Suppressor macrophage treated with lipopolysaccharide for 1 hour (primary cell): ENCODE measurements at places on chromosomes 16 and 17.

DNA sequence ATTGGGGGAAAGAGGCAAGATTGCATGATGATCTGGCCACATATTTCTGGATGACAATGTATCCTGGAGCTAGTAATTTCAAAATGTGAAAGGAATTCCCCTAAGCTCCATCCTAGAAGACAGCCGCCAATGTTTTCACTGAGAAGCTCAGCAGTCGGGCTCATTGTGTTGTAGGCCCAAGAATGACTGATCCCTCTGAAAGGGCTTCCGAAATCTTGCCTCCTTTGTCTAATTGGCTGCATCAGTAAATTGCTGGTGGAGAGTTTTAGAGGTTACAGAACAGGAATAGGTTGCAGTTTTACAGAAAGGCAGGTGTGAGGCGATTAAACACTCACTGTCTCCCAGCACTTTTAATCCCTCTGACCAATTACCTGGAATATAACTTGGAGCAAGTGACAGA lies 464.1 kb upstream of the SALL1 start:
- DNase-seq = no peak

- DNase-seq = peak; percentile 96
Observed at GRCh38 chr17:35254107-35254773, 11.4 kb downstream of the SLFN5 start.

GRCh38 chr17:37702598-37702997 lies 42.3 kb downstream of the HNF1B start:
- no peak for DNase-seq

DNA sequence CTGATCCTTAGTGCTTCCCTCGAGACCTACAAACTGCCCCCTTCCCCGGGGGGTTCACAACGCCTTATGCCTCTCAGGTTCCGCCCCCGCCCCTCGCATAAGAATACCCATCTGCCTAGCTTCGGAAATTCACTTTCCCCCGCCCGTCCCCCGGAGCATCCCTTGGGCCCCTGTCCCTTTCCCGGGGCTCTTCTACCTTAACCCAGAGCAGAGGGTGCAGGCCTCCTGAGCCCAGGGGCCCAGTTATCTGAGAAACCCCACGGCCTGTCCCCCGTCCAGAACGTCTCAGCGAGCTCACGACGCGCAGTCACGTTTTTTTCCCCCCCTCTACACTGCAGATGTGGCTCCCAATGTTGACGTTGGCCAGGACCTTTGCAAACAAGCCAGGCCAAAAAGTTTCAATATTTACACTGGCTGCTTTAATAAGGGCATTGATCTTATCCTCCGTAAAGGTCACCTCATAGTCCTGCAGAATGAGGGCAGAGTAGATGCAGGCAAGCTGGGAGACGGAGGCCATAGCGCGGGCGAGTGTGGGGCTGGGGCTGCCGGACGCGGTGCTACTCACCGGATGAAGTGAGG lies 1.4 kb upstream of the NBR1 start:
- DNase-seq = no peak

DNA sequence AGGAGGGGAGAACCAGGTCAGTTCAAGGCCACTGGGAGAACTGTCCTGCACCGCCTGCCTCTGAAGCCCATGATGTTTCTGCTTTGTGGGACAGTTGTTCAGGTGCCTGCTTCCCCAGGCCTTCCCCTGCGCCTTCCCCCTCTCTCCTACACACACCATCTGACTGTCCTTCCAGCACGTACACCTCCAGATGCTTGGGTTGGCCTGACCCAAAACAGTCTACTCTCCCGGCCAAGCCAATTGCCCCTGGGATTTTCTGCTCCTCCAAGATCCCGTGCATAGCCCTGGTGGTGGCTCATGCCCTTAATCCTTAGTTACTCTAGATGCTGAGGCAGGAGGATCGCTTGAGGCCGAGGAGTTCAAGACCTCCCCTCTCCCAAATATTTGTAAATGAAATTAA lies 684 bp upstream of the RSAD1 start:
- DNase-seq = no peak

DNA sequence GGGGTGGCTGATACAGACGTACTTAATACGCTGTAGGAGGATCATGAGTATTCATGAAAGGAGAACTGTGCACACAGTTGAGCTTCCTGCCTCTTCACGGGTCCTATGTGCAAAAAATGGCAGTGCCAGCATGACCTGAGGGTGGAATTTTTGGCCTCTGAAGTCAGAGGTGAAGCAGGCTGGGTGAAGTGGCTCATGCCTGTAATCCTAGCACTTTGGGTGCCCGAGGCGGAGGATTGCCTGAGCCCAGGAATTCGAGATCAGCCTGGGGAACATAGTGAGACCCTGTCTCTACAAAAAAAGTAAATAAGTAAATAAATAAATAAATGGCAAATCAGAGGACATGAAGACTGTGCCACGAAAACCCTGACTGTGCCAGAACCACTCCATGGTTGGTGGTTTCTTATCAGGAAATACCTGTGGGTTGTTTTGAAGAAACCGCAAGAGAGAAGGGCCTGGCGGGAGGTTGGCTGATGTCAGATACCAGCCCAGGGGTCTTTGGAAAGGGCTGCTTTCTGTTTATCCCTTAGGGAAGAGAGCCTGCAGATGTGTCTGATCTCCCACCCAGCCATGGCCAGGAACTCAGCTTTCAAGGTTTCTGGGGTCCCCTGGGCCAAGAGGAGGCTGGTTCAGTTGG lies 3.4 kb downstream of the ASPSCR1 start:
- no peak for DNase-seq

- peak; percentile 43 for DNase-seq
Observed at GRCh38 chr16:56780646-56781045, 50.7 kb downstream of the NUP93 start.

DNA sequence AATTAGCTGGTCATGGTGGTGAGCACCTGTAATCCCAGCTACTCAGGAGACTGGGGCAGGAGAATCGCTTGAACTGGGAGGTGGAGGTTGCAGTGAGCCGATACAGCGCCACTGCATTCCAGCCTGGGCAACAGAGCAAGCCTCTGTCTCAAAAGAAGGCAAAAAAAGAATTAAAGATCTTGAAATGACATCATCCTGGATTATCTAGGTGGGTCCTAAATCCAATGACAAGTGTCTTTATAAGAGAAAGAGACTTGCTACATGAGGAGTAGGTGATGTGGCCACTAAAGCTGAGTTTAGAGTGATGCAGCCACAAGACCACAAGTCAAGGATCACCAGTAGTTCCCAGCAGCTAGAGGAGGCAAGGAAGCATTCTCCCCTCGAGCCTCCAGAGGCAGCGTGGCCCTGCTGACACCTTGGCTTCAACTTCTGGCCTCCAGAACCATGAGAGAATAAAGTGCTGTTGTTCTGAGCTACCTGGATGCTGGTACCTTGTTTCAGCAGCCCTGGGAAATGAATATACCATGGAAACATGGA lies 15.8 kb downstream of the CIITA start:
- no peak for DNase-seq

DNA sequence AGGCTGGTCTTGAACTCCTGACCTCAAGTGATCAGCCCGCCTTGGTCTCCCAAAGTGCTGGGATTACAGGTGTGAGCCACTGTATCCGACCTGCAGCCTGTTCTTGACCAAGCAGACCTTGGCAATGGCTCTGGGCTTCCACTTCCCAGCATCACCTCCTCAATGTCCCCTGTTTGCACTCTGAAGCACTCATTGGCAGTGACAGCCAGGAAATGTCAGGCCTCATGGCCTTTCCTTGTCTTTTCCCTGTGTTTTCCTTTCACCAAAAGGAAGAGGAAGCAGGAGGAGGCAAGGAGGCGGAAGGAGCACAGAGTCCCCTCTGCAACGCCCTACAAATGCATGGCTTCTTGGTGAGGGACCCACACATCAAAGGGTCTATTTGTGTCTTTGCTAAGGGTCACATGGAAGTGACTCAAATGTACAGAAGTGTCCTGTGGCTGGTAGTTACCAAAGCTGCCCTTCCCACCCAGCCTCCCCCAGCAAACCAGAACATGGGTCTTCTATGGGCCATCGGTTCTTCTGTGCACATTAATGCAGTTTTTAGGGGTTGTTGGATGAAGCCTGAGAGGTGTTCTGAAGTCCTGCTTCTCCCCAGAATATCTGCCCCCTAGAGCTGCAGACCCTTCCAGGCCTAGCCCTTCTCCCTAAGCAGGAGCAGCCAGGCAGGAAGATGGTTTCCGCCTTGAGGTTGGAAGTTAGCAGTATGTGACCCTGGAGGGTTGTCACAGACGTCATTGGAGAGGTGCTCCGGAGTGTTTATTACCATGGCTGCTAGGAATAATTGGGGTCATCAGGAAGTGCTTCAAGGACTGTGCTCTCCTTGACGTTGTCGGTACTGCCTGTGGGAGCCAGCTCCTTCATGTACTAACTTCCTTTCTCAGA lies 60.8 kb downstream of the WIPI1 start:
- no peak for DNase-seq

- peak; percentile 31 for DNase-seq
Observed at GRCh38 chr17:29588562-29589411, 661 bp downstream of the GIT1 start.

- DNase-seq = no peak
Observed at GRCh38 chr16:28603381-28604185, 6.3 kb downstream of the SULT1A1 start.

DNA sequence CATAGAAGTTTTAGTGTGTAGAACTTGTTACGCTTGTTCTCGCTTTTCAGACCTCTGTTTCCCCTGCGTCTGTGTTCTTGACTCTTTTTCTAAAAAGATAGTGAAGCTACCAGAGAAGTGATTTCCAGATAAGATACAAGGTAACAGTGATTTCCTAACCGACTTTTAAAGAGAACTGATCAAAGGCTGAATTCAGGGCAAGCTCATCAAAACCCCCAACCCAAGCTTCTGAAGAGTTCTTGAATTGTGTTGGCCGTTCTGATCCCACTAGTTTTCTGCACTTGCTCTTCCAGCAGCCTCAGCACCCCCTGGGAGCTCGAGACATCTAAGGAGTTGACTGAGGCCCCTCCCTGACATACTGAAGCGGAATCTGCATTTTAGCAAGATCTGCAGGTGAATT lies 12.7 kb upstream of the NSMCE1 start:
- DNase-seq = no peak

- DNase-seq = no peak
Observed at GRCh38 chr17:83186226-83186625, 106.8 kb downstream of the METRNL start.

- DNase-seq = no peak
Observed at GRCh38 chr17:17196776-17197175, 9.4 kb downstream of the PLD6 start.

- no peak for DNase-seq
Observed at GRCh38 chr17:4951486-4951885, 567 bp downstream of the ENO3 start.

DNA sequence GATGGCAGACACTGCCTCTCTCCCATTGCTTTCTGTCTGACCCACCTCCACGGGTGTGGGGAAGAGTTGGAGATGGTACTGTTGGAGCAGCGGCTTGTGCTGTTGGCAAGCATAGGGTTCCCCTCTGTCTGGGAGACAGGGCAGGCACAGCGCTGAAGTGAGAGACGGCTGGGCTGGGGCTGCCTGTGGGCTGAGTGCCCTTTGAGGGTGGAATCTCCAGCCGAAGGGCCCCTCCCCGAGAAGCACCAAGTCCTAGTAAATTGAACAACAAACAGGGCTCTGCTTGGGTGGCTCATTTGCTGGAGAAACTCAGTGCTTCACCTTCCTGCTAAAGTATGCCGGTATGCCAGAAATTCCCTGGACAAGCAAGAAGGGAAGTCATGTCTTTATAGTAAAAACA lies 79.7 kb downstream of the KSR1 start:
- no peak for DNase-seq

DNA sequence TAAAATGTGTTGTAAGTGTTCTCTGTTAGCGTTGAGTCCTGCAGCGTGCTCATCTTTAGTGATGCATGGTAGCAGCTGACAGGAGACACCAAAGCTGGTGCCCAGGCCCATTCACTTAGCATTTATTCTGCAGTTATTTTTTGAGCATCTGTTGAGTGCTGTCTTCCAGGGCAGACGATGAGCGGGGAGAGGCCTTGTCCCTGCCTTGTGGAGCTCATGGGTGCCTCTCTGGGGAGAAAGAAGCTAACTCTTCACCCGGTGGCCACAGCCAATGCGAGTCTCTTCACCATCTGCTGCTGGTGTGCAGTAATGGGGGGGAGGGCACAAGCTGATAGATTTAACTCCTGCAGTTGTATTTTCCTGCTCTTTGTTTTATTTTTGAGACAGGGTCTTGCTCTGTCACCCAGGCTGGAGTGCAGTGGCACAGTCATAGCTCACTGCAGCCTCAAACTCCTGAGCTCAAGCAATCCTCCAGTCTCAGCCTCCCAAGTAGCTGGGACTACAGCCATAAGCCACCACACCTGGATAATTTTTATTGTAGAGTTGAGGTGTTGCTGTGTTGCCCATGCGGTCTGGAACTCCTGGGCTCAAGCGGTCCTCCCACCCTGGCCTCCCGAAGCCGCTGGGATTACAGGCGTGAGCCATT lies 30.5 kb downstream of the GPT2 start:
- DNase-seq = no peak

DNA sequence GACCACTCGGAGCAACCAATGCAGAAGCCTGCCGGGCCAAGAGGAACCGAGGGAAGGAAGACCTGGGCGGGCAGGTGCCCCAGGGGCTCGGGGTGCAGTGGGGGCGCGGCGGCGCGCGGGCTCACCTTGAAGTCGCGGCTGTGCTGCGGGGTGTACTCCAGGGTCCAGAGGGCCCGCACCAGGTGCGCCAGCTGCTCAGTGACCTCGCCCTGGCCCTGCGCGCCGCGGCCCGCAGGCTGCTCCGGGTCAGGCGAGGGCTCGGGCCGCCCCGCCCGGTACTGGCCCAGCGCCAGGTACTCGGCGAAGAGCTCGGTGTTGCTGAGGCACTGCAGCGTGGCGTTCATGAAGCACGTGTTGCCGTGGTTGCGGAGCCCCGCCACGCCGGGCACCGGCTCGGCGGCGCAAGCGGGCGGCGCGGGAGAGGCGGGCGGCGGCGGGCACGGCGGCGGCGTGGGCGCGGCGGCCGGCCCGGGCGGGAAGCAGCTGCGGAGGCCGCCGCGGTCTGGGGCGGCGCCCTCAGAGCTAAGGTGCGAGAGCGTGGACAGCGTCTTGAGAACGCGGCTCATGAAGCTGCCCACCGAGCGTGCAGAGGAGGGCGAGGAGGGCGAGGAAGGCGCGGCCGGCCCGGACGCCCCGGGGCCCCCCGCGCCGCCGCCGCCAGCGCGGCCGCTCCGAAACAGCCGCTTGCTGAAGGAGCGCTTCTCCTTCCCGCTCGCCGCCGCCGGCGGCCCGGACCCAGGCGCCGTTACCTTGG lies 562 bp downstream of the USP31 start:
- peak; percentile 54 for DNase-seq

GRCh38 chr17:3755335-3756030 lies 31.8 kb downstream of the HASPIN start:
- DNase-seq = no peak

DNA sequence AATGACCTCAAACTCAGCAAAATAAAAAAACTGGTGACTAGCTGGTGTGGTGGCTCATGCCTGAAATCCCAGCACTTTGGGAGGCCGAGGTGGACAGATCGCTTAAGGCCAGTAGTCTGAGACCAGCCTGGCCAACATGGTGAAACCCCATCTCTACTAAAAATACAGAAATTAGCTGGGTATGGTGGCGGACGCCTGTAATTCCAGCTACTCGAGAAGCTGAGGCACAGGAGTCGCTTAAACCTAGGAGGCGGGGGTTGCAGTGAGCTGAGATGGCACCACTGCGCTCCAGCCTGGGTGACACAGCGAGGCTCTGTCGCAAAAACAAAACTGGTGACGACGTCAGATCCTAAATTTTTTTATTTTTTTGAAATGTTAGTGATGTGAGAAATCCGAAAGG lies 82.6 kb upstream of the TOB1 start:
- DNase-seq = no peak
